ENCODE measurements at places on chromosomes 5 and 9.

- no peak for DNase-seq
Measured at GRCh38 chr5:41721516-41721915, 148.7 kb downstream of the OXCT1 start.

- DNase-seq = no peak
Measured at GRCh38 chr5:160363660-160364395, 6.6 kb downstream of the C1QTNF2 start.

GRCh38 chr5:132419502-132420468 is 50.3 kb downstream of the SLC22A5 start:
- no peak for DNase-seq

DNA sequence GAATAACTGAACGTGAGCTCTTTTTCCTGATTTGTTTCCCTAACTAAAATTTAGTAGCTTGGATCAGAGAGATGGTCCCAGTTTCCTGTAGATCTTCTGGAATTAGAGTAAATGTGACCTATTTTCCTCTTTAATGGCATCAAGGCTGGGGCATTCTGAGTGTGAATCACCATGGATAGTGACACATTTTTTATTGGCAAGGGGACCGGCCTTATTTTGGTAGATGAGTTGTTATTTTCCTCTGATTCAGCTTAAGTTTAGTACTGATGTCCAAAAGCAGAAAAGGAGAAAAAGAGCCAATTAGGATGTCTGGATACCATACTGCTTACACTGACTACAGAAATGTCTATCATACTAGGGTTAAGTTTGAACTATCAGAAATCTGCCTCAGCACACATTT is 68.1 kb downstream of the RNF38 start:
- DNase-seq = no peak

DNA sequence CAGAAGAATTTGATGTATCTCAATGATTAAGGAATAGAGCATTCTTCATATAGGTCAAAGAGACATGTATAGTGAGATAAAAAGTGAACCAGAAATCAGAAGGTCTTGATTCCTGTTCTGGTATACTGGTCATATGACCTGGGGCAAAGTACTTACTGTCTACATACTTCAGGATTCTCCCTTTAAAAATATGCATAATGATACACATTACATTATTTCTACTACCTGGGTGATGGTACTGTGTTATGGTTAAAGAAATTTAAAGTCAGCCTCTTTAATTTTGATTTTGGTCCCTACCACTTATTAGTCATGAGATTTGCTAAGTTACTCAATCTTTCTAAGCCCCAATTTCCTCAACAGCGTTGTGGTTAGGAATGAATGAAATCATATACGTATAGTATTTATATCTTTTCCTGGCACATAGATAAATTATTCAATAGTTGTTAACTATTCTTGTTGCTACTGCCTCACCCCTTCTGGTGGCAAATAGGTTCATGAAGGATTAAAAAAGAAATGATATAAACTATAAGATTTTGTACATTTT is 984.1 kb downstream of the TLE4 start:
- DNase-seq = no peak

- no peak for DNase-seq
Measured at GRCh38 chr9:122777935-122778627, 10.7 kb upstream of the OR5C1 start.

DNA sequence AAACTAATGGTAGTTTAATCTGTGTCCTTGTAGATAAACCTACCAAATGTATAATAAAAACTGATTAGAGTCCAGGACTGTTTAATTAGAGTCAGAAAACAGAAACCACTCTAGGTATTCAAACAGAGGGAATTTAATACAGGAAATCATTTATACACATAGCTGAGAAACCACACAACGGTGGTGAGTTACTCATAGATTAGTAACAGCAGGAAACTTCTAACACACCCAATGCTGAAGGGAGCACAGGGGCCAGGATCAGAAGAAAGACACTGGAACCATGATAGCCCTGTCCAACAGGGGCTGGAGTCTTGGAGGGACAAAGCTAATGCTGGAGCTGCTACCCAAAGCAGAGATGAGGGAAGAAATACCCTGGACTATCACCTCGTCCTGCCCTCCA is 321.0 kb downstream of the ACTL7B start:
- no peak for DNase-seq

GRCh38 chr5:34930462-34930844 is 1.1 kb downstream of the DNAJC21 start:
- no peak for DNase-seq

- DNase-seq = no peak
Measured at GRCh38 chr9:98986866-98987651, 43.4 kb downstream of the COL15A1 start.

GRCh38 chr5:35780236-35780635 is 76.5 kb upstream of the IL7R start:
- no peak for DNase-seq

GRCh38 chr5:127757576-127757975 is 54.4 kb downstream of the CCDC192 start:
- no peak for DNase-seq

DNA sequence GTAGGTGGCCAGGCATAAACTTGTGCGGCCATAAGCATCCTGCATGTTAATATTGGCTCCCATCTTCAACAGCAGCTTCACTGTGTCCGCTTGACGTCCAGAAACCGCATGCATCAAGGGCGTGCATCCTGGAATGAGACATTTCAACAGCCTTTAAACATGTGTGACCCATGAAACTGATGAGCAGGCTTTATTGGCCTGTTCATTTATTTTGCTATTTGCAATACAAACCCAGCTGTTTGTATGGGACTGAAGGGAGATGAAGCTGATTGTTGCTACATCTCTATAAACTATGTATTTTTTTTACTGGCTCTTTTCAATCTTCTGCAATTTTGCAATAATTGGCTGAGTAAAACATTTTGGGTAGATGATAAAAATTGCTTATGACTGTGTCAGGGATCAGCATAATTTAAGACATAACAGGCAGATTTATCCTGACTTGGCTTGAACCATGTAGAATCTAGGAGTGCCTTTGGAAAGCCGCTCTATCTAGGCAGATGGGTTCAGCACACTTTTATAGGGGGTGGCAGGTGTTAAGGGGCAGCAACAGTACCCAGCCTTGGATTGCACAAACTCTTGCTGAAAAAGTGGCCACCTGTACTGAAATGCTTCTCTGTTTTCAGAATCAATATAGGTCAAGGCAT is 56.9 kb downstream of the ANKRD55 start:
- no peak for DNase-seq

DNA sequence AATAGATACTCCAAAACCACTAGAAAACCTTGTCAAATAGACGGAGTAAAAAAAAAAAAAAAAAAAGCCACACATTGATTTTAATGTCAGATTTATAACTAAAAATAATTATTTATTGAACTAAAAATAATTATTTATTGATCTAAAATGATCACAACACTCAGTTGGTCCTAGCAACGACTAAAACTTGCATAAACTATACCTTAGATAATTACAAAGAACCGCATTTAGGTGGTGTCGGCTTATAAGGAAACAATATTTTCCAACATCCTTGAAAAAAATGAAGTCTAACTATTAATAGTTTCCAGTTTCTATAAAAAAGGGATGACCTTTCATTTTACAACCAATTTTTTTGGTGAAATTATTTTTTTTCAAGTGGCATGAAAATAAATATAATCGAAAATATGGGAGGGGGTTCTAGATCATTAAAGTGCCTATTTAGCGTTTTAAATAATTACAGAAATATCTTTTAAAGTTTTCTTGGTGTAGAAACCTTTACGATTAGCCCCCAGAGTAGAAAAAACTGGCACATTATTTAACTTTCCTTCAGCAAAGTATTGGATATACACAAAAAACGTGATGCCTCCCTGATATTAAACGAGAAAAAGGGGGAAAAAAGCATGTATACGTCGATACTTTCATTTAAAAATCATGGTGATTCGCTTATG is 3.7 kb downstream of the ARRDC3 start:
- no peak for DNase-seq

DNA sequence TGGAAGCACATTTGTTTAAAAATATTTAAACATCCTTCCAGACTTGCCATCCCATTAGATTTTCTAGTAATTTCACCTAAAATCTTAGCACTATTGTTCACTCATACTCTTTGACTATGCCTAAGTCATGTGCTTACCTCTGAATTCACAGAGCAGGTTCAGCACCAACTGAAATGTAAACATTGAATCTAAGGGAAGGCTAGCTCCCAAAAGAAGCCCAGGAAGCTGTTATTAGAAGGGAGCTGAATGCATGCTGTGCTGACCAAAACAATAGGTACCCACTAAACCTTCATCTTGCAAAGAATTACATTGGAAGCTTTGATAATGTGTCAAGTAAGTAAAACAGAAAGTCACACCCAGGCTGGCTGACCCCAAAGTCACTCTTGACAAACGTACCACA is 571.3 kb downstream of the GABRG2 start:
- no peak for DNase-seq

DNA sequence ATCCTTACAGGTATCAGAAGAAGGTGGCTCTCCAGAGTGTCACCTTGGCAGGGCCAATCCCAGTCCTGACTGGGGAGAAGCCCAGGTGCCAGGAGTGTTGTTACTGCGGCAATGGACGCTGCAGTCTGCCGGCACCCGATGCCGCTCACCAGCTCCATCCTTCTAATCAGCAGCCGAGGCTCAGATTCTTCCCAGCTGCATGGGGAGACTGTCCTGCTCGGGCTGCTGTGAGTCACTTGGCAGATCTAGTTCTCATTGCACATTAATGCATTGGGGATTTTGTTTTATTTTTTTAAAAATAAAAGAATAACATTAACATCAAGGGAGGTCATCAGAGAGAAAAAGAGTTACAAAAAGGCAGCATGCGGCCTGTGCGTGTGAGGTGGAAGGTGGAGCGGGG is 115.8 kb downstream of the MTX3 start:
- DNase-seq = no peak

- DNase-seq = no peak
Measured at GRCh38 chr9:32551276-32552051, 663 bp upstream of the SMIM27 start.

GRCh38 chr9:126599047-126599650 is 14.6 kb upstream of the LMX1B start:
- DNase-seq = no peak

GRCh38 chr5:58458141-58458742 is 1.6 kb downstream of the PLK2 start:
- no peak for DNase-seq

DNA sequence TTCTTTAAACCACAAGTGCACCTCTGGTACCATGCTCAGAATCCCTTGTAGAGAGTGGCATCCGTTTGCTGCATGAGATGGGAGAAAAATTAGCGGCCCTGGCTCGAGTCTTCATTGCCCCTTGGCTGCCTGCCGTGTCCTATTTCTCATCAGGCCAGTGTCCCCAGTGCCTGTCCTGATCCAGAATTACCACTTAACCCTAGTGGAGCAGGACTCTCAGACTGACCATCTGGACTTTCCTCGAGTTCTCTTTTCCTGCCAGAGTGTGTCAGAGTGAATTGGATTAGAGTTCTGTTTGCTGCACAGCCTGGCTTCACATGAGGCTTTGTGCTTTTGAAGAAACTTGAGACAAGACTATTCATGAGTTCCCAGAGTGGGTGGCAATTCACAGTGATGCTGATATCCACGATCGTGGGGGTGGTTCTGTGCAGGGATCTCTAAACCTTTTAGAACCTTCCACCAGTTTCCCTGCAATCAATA is 92.6 kb downstream of the C9orf152 start:
- no peak for DNase-seq

- no peak for DNase-seq
Measured at GRCh38 chr9:4665357-4665756, 923 bp downstream of the SPATA6L start.

GRCh38 chr5:124692324-124692723 is 54.1 kb downstream of the ZNF608 start:
- DNase-seq = no peak

- no peak for DNase-seq
Measured at GRCh38 chr5:124365361-124365801, 381.1 kb downstream of the ZNF608 start.

DNA sequence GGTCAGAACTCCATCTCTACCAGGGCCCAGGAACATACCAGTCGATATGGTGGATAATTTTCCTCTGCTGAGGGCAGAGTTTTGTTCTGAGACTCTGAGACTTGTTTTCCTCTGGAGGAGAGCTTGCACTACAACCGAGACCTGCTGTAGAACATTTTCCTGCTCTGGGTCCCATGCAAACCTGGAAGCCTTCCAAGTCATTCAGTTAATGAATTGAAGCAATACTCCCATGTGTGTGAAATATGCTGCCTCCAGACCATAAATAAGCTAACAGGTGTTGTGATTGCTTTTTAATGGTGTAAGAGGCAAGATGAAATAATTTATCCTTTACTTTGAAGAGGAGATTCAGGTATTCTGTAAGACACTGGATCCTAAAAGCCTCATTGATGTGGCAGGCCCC is 372.8 kb downstream of the TMEM167A start:
- no peak for DNase-seq

DNA sequence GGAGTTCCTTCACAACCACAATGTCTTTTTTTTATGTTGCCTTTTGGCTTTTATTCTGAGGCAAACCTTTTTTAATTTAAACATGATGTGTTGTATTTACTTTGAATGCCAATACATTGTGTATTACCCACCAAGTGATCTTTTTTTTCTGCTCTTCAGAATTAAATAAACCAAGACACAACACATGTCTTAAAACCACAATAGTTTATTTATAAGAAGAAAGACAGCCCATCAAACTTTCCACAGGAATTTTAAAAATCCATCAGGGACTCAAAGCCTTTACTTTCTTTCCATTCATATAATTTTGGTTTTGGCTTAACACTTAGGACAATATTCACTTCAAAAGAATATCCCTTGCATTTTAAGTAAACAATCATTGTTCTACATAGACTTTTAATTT is 321.8 kb upstream of the MEF2C start:
- DNase-seq = no peak

GRCh38 chr5:537621-538071 is 13.4 kb upstream of the SLC9A3 start:
- no peak for DNase-seq

DNA sequence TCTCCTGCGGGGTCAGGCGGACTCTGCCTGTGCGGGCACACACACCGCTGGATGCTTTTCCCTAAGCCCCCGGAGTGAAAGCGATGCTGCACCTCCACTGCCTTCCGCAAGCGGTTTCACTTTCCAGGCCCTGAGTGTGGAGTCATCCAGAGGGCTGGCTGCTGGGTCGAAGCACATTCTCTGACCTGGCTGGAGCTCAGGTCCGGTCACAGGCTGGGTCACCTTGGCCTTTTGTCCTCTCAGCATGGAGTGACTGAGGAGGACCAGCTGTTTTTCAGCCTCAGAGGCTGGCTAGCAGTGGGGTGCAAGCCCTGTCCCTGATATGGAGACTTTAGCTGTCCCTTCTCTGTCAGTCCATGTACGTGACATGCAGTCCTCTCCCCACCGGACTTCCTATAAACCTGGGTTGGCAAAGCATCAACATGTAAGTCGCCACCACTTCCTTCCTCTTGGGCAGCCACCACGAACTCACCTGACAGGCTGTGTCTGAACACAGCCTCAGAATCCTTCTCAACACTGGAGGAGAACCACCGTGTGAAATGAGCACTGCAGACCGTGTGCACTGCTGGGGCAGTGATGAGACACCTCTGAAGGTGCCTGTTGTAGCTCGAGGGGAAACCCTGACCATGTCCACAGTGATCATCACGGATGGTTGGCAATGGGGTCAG is 51.3 kb downstream of the GADD45G start:
- DNase-seq = no peak

Data from stimulated activated CD8-positive, alpha-beta memory T cell treated with anti-CD3 and anti-CD28 coated beads, Interleukin-15, amount 100 ng/mL, for 24 hours (primary cell).